ENCODE measurements at places on chromosomes 16 and 17.
A peak's percentile ranks its signal among the peaks of the same experiment; 100 is the strongest.

GRCh38 chr17:75047398-75048098, 523 bp downstream of the KCTD2 start:
- H3K27me3 ChIP-seq: no peaks in the 10 kb centered on the region
- H3K27ac ChIP-seq: peak overlapping the region; percentile 58
- peak overlapping the region; percentile 100 for H3K4me3 ChIP-seq
- DNase-seq: no peak
- peaks cover 8% of the 10 kb centered on the region for H3K36me3 ChIP-seq

DNA sequence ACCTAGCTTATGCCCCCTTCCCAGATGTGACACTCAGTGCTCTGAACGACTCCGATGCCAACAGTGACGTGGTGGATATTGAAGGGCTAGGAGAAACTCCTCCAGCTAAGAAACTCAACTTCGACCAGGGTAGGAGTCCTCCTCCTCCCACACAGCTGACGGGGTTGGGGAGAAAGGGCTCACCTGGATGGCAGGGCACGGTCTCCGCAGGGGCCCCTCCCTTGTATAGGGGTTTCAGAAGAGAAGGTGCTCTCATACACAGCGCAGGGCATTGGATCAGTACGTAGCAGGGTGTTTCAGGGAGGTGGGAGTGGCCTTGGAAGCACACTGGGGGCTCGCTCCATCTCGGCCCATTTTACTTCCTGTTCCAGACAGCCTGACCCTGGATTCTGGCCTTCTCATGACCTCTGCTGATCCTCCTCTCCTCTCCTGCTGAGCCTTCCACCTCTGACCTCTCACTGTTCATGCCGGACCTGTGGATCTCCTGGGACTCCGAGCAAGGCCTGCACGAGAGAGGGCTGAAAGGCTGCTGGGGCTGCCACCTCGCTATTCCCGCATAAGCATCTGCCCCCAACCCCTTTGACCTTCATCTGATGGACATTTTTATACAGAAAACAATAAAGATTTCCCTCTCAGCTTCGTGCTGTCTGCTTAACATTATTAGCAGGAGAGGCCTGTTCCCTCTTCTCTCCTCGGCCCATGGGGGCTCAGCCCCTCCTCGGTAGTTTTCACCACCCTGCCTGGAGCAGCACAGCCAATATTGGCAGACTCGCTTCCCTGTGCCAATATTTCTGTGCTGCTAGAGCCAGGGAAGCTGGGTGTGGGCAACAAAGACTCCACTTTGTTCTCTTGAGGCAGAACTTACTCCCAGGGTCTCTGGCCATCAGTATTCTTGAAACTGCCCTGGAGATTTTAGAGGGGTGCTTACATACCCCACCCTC, 4.7 kb downstream of the RNASEK start:
- DNase-seq: no peak
- no peaks in the 10 kb centered on the region for H3K27me3 ChIP-seq
- peaks cover 37% of the 10 kb centered on the region for H3K4me1 ChIP-seq
- peaks cover 5% of the 10 kb centered on the region for H3K36me3 ChIP-seq
- peak overlapping the region; percentile 99 for H3K27ac ChIP-seq

GRCh38 chr17:45814622-45815606, 29.8 kb upstream of the SPPL2C start:
- no peak for DNase-seq
- no peaks in the 10 kb centered on the region for H3K4me1 ChIP-seq
- H3K4me3 ChIP-seq: no peak overlapping the region
- no peaks in the 10 kb centered on the region for H3K36me3 ChIP-seq
- no peaks in the 10 kb centered on the region for H3K27me3 ChIP-seq

DNA sequence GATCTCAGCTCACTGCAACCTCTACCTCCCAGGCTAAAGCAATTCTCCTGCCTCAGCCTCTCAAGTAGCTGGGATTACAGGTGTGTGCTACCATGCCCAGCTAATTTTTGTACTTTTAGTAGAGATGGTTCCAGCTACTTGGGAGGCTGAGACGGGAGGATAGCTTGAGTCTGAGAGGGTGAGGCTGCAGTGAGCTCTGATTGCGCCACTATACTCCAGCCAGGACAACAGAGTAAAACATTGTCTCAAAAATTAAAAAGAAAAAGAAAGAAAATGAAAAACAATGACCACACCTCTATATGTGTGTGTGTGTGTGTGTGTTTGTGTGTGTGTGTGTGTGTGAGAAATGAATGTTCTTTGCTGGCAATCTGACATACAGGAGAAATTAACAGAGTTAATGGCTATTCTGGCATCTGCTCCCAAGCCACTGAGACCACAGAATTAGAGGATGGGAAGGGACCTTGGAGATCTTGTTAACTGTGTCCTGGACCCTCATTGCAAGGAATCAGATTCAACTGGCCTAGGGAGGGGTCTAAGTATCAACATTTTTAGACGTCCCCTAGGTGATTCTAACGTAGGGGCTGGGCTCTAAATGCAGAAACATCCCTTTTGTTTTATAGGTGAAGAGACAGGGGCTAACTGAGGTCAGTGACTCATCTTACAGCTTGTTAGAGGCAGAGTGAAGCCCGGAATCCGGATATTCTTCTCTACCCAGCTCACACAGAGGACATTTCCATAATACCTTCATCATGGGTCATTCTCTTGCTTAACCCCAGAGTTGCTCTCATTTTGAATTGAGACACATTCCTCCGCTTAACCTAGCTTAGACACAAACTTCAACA, 16.4 kb upstream of the MARCHF10 start:
- no peaks in the 10 kb centered on the region for H3K4me1 ChIP-seq
- H3K4me3 ChIP-seq: no peak overlapping the region
- H3K27ac ChIP-seq: no peak overlapping the region
- no peaks in the 10 kb centered on the region for H3K27me3 ChIP-seq
- no peak for DNase-seq

DNA sequence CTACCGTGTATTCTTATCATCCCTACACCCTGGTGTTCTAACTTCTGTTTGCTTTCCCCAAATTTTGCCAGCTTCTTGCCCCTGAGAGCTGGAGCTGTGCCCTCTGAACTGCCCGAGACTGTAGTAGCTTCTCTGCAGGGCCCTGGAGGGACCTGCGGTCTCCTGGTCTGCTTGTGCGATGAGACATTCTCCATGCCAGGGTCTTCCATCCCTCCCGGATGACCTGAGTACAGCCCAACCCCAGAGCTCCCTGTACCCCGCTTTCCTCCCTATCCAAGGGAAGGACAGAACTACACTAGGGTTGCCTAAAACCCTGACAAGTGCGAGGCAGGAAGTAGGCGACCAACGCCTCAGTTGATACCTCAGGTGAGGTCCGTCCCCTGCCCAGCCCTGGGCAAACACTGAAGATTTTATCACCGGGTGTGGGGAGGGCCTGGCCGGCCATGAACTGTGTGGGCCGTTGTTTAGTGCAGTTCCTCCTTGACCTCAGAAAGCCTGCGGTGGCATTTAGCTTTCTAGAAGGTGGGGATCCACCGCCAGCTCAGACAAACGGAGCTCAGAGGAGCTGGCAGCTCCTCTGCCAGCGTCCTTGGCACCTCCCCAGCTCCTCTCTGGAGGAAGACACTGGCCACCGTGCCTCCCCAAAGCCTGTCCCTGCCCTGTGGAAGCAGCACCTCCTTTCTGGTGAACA, 13.7 kb downstream of the CANT1 start:
- no peaks in the 10 kb centered on the region for H3K27me3 ChIP-seq
- H3K27ac ChIP-seq: no peak overlapping the region
- no peak overlapping the region for H3K4me3 ChIP-seq

GRCh38 chr16:55671974-55672280, 16.1 kb downstream of the SLC6A2 start:
- no peaks in the 10 kb centered on the region for H3K4me1 ChIP-seq
- no peaks in the 10 kb centered on the region for H3K27me3 ChIP-seq
- DNase-seq: no peak
- H3K4me3 ChIP-seq: no peak overlapping the region

- H3K4me1 ChIP-seq: no peaks in the 10 kb centered on the region
- H3K36me3 ChIP-seq: peaks cover 62% of the 10 kb centered on the region
- H3K27me3 ChIP-seq: no peaks in the 10 kb centered on the region
- H3K4me3 ChIP-seq: no peak overlapping the region
- no peak overlapping the region for H3K27ac ChIP-seq
These were observed 11.6 kb downstream of the SPHK1 start for GRCh38 chr17:76395980-76396379.

DNA sequence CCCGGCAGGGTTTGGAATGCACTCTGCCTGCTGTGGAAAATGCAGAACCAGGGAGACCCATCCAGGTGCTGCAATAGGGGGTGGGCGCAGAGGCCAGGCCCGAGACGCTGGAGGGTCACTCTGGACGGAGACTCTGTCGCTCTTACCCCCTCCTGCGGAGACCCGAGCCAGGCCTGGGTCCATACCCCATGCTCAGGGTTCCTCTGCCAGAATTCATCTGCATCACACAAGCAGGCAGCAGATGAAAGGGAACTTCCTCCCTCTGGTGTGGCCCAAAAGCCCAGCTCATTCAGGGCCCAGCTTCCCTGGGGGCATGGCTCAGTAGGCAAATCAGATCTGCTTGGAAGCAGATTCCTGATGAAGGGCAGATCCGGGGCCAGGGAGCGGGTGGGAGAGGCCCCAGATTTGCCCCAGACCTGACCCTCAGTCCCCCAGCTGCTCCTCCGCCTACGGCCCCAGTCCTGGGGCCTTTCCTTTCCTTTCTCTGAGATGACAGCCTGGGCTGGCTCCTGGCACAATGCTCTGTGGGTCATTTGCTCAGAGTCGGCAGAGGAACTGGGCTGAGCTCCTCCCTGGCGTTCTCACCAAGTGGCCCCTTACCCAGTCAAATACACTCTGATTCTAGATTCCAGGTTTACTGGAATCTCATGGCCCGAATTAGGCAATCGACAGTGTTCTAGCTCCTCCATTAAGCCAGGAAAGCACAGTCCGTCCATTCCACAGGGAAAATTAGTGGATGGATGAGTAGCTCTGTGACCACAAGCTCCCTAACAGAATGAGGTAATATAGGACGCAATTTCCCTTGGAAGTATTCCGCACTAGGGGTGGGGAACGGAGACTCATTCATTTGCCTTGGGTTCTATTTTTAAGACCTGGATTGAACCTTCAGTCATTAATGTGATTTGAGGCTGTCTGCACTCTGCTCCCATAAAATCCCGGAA, 19.1 kb upstream of the RASD1 start:
- no peak for DNase-seq
- H3K4me3 ChIP-seq: no peak overlapping the region
- H3K27me3 ChIP-seq: no peaks in the 10 kb centered on the region
- H3K27ac ChIP-seq: no peak overlapping the region
- peaks cover 4% of the 10 kb centered on the region for H3K36me3 ChIP-seq
- H3K4me1 ChIP-seq: no peaks in the 10 kb centered on the region

DNA sequence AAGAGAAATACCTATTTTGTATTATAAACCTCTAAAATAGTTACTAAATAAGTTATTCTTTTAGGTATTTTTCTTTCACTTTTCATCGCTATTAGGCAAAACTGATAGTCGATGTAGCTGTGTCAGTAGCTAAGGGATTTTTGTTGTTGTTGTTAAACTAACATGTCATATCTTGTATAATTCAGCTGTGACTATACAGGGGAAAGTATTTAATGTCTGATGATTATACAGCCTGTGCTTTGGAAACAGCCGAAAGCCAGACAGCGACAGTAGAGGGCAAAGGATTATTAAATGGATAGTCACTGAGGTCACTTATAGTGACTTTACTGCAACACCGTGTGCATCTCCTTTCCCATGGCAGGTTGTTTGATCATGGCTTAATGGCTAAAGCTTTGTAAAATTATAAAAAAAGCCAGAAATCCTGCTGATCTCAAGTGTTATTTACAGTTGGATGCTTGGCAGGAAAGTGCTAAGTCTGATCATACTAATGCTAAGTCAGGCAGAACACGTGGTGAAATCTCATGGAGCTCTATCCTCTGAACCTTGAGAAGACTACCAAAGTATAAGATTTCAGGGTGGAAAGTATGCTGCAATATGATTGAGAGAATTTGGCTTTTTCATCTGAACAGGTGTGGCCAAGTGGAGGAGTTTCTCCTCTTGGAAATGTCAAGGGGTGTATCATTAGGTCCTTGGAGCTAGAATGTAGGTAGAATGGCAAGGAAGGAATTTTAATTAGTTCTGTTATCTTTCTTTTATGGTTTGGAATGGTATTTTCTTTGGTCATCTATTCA, 88.4 kb downstream of the FTO start:
- no peak overlapping the region for H3K27ac ChIP-seq
- DNase-seq: no peak
- H3K4me3 ChIP-seq: no peak overlapping the region

- H3K27ac ChIP-seq: no peak overlapping the region
- H3K4me3 ChIP-seq: no peak overlapping the region
- H3K36me3 ChIP-seq: no peaks in the 10 kb centered on the region
- no peak for DNase-seq
- peaks cover 8% of the 10 kb centered on the region for H3K4me1 ChIP-seq
These were observed 81.6 kb upstream of the LGALS9 start for GRCh38 chr17:27549251-27549893.

- H3K4me1 ChIP-seq: peaks cover 7% of the 10 kb centered on the region
- no peaks in the 10 kb centered on the region for H3K36me3 ChIP-seq
- H3K27me3 ChIP-seq: no peaks in the 10 kb centered on the region
- no peak overlapping the region for H3K4me3 ChIP-seq
- no peak for DNase-seq
These were observed 3.8 kb upstream of the DCXR start for GRCh38 chr17:82041144-82041814.

- H3K27me3 ChIP-seq: peaks cover 7% of the 10 kb centered on the region
- H3K27ac ChIP-seq: no peak overlapping the region
- no peak for DNase-seq
- peaks cover 32% of the 10 kb centered on the region for H3K4me1 ChIP-seq
- H3K4me3 ChIP-seq: no peak overlapping the region
These were observed 2.7 kb downstream of the FOXJ1 start for GRCh38 chr17:76138234-76138895.

DNA sequence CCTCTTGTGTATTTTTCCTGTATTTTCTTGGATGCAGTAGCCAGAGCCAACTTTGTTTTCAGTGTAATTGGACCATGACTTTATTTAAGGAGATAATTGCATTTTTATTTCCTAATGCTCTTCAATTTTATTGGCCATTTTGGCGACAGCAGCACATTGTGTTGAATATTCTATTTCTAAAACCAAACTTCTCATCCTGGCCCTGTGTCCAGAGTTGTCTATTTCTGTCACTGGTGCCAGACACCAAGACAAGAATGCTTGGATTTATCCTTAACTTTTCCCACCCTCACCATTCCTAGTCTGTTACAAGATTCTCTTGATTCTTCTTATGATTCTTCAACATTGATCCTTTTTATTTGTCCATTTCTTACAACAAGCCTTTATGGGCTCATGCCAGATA, 37.1 kb downstream of the ARHGAP44 start:
- H3K4me3 ChIP-seq: no peak overlapping the region
- no peak overlapping the region for H3K27ac ChIP-seq
- H3K4me1 ChIP-seq: no peaks in the 10 kb centered on the region
- no peaks in the 10 kb centered on the region for H3K27me3 ChIP-seq
- no peaks in the 10 kb centered on the region for H3K36me3 ChIP-seq
- DNase-seq: no peak

DNA sequence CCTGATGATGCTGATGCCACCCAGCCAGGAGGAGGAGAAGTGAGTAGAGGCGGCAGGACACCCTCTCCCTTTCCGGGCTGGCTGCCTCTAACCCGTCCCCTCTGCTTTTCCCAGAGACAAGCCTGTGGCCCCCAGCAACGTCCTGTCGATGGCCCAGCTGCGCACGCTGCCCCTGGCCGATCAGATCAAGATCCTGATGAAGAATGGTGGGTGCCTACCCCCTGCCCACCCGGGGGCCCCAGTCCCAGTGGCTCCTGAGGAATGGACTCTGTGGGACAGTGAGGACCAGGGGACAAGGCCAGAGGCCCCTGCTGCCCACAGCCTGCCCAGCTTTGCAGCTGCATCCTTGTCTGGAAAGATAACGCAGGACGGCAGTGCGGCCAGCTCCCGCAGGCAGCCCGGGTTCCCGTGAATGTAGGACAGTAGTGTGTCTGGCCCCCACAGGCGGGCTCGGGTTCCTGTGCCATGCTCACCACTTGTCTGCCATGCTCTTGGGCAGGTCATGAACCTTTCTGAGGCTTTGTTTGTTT, 19.9 kb downstream of the POLR3E start:
- DNase-seq: no peak
- H3K27ac ChIP-seq: no peak overlapping the region

GRCh38 chr17:73090396-73091202, 1.9 kb downstream of the SLC39A11 start:
- no peak for DNase-seq
- no peak overlapping the region for H3K27ac ChIP-seq

Measured in effector memory CD4-positive, alpha-beta T cell (primary cell).